ENCODE measurements at places on chromosomes 6 and 20. TPM values are rescaled to one million over a fixed set of nuclear protein-coding genes. Genes with fewer than 3 reads are reported as not detected.

DNA sequence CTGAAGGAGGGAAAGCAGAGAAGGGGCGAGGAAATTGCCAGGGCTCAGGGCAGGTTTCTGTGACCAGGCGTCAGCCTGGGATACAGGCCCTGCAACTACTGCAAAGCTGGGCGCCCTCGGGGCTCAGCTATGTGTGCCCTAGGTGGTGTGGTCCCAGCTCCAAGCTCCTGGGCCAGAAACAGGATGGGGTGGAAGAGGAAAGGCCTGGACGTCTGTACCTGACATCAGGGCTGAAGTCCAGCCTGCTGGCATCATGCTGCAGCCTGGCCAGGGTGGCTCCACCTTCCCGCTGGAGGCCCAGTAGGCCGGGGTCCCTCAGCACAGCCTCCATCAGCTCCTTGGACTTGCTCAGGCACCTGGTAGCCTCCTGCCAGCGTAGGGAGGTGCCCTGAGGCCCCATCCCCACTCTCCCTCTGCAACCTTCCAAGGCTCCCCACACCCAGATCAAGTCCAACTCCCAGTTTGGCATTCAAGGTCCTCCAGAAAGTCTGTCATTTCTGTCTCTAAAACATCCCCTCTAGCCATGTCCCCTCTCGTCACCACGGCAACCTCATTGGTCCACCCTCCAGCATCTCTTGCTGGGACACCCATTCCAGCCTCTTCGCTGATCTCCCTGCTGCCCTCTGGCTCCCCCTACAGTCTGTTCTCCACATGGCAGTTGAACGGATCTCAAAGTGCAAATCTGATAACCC is 38.2 kb downstream of the KIAA1755 start:
- DNase-seq, result no peak

DNA sequence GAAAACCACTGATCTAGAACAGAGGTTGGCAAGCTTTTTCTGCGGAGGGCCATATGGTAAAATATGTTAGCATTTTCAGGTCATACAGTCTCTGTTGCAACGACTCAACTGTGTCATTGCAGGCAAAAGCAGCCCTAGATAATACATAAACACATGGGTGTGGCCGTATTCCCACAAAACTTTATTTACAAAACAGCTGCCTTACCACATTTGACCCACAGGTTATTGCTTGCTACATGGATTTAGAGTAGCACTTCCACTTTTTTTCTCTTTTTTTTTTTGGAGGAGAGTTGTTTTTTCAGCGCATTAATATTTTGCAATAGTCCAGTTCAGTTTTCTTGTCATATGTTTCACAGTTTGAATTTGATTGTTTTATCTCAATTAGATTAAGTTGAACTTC is 2.5 kb upstream of the IGF2R start:
- no peak for DNase-seq

DNA sequence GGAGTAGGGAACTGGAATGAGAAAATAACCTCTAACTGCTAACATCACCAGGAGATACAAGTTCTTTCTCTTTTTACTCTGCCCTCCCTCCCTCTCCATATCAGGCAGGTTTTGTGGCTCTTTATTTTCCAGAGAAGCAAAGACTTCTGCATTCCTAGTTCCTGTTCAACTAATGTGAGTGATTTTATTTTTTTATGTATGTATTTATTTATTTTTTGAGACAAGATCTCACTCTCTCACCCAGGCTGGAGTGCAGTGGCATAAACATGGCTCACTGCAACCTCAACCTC is 6.0 kb upstream of the IER3 start:
- no peak for DNase-seq

DNA sequence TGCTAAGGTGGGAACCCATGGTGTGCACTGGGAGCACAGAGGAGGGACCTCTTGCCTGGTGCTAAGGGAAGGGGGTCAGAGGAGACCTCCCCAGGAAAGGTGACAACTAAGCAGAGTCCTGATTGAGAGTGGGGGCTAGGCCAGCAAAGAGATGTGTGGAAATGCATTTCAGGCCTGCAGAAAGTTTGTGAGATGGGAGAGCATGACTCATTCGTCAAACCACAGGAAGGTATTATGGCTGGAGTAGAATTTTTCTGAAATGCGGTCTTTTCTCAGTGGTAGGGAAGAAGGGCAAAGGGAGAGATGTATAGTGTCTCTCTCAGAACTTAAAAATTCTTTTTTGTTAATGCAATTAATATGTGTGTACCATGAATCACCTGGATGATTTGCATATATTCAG is 23.6 kb upstream of the EDN1 start:
- DNase-seq, result no peak

- no peak for DNase-seq
Observed at GRCh38 chr20:50434653-50435396, 75.4 kb upstream of the PTPN1 start.

DNA sequence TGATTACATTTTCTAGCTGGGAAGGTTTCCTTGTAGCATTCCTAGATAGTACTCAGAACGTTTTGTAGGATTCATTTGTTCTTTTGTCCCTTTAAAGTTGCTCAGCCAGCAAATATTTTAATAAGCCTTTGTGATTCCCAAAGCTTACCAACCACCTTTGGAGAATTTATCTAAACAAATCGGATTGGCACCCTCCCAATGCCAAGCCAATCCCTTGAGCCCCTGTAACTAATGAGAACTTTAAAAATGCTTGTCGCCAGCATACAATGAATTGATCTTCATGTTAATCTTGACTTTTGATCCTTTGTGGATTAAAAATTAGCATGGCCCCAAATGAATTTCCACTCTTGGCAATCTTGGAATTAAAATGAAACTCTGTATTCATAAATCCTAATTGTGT is 559.5 kb downstream of the UTRN start:
- DNase-seq, result no peak

- no peak for DNase-seq
Observed at GRCh38 chr6:66740346-66740745, 1033.3 kb upstream of the EYS start.

DNA sequence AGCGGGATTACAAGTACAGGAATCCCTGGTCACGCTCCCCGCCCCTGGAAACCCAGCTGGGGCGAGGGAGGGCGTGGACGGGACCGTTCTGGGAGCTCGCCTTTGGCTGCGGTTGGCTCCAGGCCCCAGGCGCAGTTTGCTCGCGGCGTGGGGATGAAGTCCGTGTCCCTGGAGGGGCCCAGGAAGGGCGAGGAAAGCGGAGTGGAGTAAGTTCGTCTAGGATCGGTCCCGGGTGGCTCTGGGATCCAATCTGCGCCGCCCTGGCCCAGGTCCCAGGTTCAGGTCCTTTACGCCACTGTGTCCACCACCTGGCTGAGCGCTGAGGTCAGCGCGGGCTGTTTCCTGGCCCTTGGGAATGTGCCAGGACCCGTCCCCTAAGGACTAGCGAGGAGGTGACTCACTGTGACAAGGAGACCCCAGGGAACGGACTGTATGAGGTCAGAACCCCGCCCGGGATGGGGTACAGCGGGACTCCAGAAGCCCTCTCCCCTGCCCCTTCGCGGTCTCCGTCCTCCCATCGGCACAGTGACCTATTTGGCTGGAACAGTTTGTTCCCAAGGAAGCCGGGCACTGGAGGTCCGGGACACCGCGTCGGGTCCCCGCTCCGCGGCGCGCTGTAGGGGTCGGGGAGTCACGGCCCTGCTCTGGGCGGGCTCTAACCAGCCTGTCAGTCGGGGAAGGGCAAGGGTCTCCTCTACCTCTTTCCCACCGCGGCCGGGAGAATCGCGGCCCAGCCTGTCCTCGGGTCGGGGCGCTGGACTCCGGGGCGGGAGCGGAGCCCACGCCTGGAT is 724 bp downstream of the CDKN1A start:
- no peak for DNase-seq

- no peak for DNase-seq
Observed at GRCh38 chr6:22221630-22222029, 75.2 kb downstream of the PRL start.

DEFB124 gene
- not detected for total RNA-seq

SNRPB2 gene
- 65.3 TPM for total RNA-seq

OLIG3 gene
- total RNA-seq, result not detected

All from epithelial cell of proximal tubule (primary cell).